Kidney (tissue), 22 donors: ENCODE measurements at places on chromosomes 11 and 22. TPM values are rescaled to one million over a fixed set of nuclear protein-coding genes. Genes with fewer than 3 reads are reported as not detected.

GRCh38 chr22:45105281-45105702 lies 58.4 kb upstream of the NUP50 start:
- H3K27me3 ChIP-seq: peaks cover 3% of the 10 kb centered on the region
- no peaks in the 10 kb centered on the region for H3K4me1 ChIP-seq
- no peak overlapping the region for H3K27ac ChIP-seq
- no peak for DNase-seq
- H3K4me3 ChIP-seq: no peak overlapping the region

- H3K4me3 ChIP-seq: no peak overlapping the region
- peak; percentile 85 for DNase-seq
- no peaks in the 10 kb centered on the region for H3K27me3 ChIP-seq
- peaks cover 28% of the 10 kb centered on the region for H3K4me1 ChIP-seq
- H3K27ac ChIP-seq: peak overlapping the region; percentile 82
These were observed 46.6 kb downstream of the CWC15 start for GRCh38 chr11:94926698-94927237.

DNA sequence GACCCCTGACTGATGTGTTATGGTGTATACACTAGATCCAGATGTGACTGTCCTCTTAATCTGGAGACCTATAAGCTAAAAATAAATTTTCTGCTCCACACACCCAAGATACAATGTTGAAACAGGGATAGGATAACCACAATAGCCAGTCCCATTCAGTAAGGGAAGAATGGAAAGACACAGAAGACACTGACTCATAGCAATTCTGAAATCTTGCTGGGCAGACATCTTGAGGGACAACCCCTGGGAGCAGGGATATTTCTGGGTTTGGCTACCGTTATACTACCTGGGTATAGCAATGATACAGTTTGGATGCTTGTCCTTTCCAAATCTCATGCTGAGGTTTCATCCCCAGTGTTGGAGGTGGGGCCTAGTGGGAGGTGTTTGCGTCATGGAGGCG lies 93.9 kb downstream of the BUD13 start:
- no peak for DNase-seq
- no peaks in the 10 kb centered on the region for H3K4me1 ChIP-seq
- H3K27ac ChIP-seq: no peak overlapping the region
- no peak overlapping the region for H3K4me3 ChIP-seq
- no peaks in the 10 kb centered on the region for H3K27me3 ChIP-seq

DNA sequence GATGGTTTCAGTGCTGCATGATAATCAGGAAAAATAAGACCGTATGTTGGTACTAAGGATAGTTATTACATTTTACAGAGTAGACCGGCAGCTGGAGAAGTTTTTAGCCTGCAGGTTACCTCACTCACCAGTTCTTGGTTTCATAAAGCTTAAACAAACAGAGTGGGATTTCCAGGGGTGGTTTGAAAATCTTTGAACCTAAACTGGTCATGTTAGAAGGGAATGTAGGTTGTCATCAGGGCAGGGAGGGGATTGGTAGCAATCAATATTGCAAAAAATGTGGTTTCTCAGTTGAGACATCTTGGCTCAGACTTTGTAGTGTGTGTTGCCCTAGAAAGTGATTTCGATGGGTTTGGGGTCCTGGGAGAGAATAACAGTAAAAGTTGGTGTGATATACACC lies 17.5 kb downstream of the EXT2 start:
- H3K4me1 ChIP-seq: no peaks in the 10 kb centered on the region
- H3K36me3 ChIP-seq: peaks cover 24% of the 10 kb centered on the region
- H3K27me3 ChIP-seq: no peaks in the 10 kb centered on the region

DNA sequence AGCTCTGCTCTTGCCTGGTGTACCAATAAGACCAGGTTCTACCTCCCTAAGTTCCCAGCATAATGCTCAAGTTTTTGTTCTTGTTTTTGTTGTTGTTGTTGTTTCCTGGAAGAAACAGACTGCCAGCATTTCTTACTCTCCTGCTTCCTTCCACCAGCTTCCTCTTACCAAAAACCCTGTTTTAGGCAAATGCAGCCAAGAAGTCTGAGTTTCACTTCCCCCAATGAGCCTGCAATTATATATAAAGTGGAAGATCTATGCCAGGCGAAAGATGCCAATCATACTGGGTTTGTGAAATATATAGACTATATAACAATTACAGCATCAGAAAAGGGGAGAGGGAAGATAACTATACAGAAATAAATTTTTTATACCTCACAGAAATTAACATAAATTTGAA lies 931.5 kb upstream of the FAT3 start:
- H3K36me3 ChIP-seq: no peaks in the 10 kb centered on the region
- H3K27me3 ChIP-seq: no peaks in the 10 kb centered on the region
- H3K4me3 ChIP-seq: no peak overlapping the region
- no peak overlapping the region for H3K27ac ChIP-seq
- DNase-seq: no peak
- no peaks in the 10 kb centered on the region for H3K4me1 ChIP-seq

GRCh38 chr22:50260801-50261614 lies 475 bp downstream of the MAPK12 start:
- H3K36me3 ChIP-seq: no peaks in the 10 kb centered on the region
- DNase-seq: peak; percentile 75
- no peak overlapping the region for H3K27ac ChIP-seq
- no peaks in the 10 kb centered on the region for H3K27me3 ChIP-seq

- H3K4me1 ChIP-seq: no peaks in the 10 kb centered on the region
- no peaks in the 10 kb centered on the region for H3K36me3 ChIP-seq
- no peak for DNase-seq
- no peak overlapping the region for H3K27ac ChIP-seq
- no peak overlapping the region for H3K4me3 ChIP-seq
- H3K27me3 ChIP-seq: no peaks in the 10 kb centered on the region
These were observed 68.0 kb downstream of the RTL6 start for GRCh38 chr22:44429941-44430587.

DNA sequence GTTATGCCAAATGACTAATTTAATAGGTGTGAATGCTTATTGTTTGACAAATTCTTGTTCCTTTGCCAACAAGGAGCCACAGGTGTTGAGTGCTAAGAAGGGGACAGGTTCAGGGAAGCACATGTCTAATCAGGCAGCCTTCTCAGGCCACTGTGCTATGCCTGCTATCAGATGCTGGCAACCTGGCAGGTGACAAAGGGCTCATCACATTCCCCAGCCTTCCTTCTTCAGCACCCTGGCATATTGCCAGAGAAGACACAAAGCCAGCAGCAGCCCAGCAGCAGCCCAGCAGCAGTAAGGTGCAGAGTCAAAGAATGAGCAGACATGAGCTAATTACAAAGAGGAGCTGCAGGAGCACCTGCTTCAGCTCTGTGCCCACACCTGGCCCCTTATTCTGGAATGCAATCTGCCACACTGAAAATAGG lies 68.2 kb downstream of the GUCY1A2 start:
- DNase-seq: no peak
- H3K4me1 ChIP-seq: no peaks in the 10 kb centered on the region
- no peaks in the 10 kb centered on the region for H3K36me3 ChIP-seq
- H3K27me3 ChIP-seq: no peaks in the 10 kb centered on the region

DNA sequence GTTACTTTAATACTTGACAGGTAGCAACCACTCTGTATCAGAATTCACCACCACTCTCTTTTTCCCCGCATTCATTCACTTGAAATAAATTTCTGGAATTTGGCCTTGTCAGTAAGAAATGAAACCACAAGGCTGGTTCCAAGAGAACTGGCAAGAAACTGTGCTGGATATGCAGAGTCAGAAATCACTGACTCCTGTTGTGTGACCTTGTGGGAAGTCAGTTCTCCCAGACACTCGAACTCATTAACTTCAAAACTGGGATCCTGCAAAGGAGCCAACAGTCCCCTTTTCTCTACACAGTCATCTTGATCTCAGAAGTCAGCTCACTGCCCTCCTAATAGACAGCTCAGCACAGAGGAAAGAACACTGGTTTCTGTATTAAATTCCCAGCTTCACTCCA lies 142.7 kb downstream of the LRRC4C start:
- H3K4me3 ChIP-seq: no peak overlapping the region
- no peaks in the 10 kb centered on the region for H3K36me3 ChIP-seq
- H3K27ac ChIP-seq: no peak overlapping the region
- no peaks in the 10 kb centered on the region for H3K27me3 ChIP-seq
- no peaks in the 10 kb centered on the region for H3K4me1 ChIP-seq
- no peak for DNase-seq

- H3K4me3 ChIP-seq: no peak overlapping the region
- no peaks in the 10 kb centered on the region for H3K36me3 ChIP-seq
- no peaks in the 10 kb centered on the region for H3K4me1 ChIP-seq
- no peaks in the 10 kb centered on the region for H3K27me3 ChIP-seq
- DNase-seq: peak; percentile 84
These were observed 43.4 kb upstream of the PRDM11 start for GRCh38 chr11:45102810-45103621.

GRCh38 chr11:121592708-121593107 lies 139.9 kb upstream of the SORL1-AS1 start:
- peaks cover 11% of the 10 kb centered on the region for H3K36me3 ChIP-seq
- H3K4me3 ChIP-seq: no peak overlapping the region
- H3K27me3 ChIP-seq: no peaks in the 10 kb centered on the region

- no peak for DNase-seq
- no peaks in the 10 kb centered on the region for H3K27me3 ChIP-seq
- no peak overlapping the region for H3K27ac ChIP-seq
- peaks cover 8% of the 10 kb centered on the region for H3K4me1 ChIP-seq
- H3K4me3 ChIP-seq: no peak overlapping the region
These were observed 55.4 kb downstream of the PDE2A start for GRCh38 chr11:72618803-72619202.

DNA sequence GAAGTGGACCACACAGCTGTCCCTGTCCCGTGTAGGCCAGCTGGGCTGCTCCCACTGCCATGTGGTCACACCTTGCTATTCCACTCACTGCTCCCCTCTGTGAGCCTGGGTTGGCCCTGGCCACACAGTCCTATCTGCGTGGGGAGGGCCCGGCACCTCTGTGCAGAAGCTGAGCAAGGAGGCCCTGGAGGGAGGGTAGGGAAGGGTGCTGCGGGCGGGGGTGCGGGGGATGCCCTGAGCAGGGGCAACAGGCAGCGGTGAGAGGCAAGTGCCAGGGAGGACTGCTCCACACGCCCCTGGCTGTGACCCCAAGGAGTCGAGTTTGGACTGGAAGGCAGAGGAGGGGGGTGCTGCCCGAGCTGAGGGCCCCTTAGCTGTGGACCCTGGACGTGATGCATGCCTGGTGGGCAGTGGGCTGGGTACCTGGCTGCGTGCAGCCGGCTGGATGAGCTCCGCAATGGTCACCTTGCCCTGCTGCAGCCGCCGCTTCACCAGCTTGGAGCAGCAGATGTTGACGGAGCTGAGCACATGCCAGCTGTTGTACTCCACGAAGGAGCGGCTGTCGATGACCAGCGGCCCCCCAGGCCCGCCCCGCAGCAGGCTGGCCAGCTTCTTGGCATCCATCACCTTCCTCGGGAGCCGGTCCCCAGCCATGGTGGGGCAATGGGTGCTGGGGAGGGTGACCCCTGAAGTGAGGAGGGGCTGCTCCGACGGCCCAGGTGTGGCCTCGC lies 6.7 kb downstream of the DUSP8 start:
- H3K27ac ChIP-seq: no peak overlapping the region
- peaks cover 6% of the 10 kb centered on the region for H3K4me1 ChIP-seq
- H3K27me3 ChIP-seq: no peaks in the 10 kb centered on the region
- no peak overlapping the region for H3K4me3 ChIP-seq

- no peak overlapping the region for H3K4me3 ChIP-seq
- no peaks in the 10 kb centered on the region for H3K4me1 ChIP-seq
- no peaks in the 10 kb centered on the region for H3K27me3 ChIP-seq
- no peak for DNase-seq
These were observed 138.4 kb downstream of the FAT3 start for GRCh38 chr11:92362989-92363388.

The PKDREJ gene
- 0.06 TPM for total RNA-seq

The ZBTB16 gene
- 126 TPM for total RNA-seq

The RIMBP3B gene
- 0.16 TPM for total RNA-seq

The AIFM3 gene
- total RNA-seq: 3.1 TPM

The OR8D1 gene
- total RNA-seq: not detected

The IGSF22 gene
- total RNA-seq: 2.5 TPM

The NXPE2 gene
- 0.22 TPM for total RNA-seq
